ENCODE measurements at places on chromosomes 4 and X.

DNA sequence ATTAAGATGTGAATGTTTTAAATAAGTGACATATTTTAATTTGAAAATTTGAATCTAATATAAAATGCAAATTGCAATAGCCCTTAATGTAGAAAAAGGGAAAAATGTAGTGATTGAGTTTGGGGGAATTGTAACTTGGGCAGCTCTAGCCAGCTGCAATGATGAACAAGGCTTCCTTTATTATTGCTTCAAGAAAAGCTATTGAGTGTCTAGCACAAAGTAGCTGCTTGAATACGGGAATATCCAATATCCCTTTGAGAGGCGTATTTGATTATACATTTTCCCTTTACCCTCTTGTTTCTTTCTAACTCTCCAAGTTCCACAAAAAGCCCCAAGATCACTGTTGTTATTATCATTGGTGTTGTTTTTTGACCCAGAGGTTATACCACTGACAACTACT lies 21.8 kb downstream of the IL1RAPL1 start:
- no peak for DNase-seq

DNA sequence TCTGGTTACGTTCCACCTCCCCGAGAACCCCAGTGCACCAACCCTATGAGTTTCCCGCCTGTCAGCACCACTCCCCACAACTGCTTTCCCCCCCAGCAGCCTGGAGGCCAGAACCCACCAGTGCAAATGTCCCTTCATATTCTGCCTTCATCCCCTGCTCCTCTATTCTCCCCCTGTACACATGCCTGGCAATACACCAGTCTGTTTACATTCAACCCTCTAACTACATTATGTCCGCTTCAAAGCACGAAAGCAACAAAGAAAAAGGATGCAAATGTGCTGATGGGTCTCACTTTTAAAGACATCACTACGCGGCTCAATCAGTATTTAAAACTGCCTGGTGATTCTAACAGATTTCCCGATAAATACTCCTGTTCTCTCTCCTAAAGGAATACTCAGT lies 126.7 kb upstream of the SORBS2 start:
- DNase-seq, result no peak

GRCh38 chrX:136662104-136662503 lies 14.1 kb downstream of the CD40LG start:
- no peak for DNase-seq

GRCh38 chrX:2610246-2611170 lies 80.6 kb upstream of the CD99 start:
- no peak for DNase-seq

DNA sequence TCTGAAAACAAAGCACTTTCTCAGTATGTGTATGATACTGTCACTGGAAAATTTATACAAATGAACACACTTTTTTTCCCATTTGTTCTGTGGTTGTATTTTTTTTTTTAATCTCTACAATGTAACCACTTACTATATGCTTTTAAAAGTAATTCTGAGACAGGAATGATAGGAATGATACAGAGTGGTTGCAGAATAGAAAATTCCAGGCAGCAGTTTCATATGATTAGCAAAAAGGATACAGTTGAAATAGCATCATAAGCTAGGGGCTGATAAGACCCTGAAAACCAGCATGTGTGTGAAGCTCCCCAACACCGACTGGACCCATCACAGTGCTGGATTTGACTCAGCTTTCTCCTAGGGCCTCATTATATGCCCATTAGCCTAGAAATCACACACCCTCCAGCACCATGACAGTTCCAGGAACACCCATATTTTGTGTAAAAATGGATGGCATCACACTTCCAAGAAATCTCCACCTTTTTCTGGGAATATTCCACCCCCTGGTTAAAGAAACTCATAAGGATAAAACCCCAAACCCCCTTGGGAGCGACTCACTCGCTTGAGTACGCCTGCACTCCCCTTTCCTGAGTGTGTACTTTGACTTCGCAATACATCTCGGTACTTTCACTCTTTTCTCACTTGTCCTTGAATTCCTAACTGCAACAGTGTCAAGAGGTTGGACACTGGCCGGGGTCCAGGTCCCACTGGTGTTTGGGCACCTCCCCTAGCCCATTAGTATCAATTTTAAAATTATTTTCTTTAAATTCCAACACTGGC lies 77.4 kb upstream of the AGA start:
- no peak for DNase-seq

DNA sequence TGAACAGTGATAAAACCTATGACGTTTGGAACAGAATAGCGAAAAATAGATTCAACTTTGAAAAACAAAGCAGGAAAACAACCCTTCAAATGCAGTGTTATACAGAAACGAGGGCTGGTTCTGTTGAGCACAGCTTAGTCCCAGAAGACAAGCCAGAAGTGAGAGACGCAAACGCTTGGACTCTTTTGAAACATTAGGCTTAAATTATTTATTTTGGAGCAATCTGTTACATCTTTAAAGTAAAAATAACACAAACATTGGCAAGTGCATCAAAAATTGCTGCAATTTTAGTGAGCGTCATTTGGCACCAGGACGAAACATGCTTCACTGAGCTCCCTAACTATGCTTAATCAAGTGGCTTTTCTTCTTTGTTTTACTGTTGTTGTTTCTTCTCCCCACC lies 63.5 kb downstream of the ENPP6 start:
- no peak for DNase-seq

DNA sequence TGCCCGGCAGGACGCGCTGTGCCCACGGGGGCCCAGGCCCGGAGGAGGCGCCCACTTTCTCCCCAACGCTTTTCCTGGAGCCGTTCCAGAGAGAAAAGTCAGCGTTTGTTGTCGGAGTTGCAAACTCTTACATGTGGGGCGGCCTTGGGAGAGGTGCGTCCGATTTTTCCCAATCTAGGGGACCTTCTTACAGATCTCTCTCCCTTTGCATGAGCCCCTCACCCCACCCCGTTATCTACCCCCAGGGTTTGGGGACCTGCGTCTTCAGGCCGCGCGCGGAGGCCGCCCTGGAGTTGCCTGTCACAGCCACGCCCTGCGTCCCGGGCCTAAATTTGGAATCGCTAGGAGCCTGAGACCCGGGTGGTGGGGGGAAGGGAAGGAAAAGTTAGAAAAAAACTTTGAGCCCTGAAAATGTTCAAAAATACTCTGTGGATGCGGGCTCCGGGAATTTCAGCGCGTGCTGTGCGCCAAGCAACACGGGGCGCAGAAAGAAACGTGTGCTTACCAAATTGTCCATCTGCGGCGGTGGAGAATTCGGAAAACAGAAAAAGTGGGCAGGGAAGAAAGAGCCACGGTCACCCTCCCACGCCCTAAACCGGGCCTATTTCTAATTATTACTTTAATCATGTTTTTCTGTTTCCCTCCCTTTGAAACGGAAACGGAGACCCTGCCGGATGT lies 587 bp downstream of the CD99 start:
- no peak for DNase-seq

- DNase-seq, result no peak
Observed at GRCh38 chrX:41684940-41685339, 3.8 kb upstream of the GPR34 start.

DNA sequence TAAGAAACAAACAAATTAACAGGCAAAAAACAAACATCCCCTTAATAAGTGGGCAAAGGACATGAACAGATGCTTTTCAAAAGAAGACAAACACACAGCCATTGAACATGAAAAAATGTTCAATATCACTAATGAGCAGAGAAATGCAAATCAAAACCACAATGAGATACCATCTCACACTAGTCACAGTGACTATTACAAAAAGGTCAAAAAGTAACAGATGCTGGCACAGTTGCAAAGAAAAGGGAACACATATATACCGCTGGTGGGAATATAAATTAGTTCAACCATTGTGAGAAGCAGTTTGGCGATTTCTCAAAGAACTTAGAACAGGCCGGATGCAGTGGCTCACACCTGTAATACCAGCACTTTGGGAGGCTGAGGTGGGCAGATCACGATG lies 146.1 kb upstream of the NEIL3 start:
- DNase-seq, result no peak

DNA sequence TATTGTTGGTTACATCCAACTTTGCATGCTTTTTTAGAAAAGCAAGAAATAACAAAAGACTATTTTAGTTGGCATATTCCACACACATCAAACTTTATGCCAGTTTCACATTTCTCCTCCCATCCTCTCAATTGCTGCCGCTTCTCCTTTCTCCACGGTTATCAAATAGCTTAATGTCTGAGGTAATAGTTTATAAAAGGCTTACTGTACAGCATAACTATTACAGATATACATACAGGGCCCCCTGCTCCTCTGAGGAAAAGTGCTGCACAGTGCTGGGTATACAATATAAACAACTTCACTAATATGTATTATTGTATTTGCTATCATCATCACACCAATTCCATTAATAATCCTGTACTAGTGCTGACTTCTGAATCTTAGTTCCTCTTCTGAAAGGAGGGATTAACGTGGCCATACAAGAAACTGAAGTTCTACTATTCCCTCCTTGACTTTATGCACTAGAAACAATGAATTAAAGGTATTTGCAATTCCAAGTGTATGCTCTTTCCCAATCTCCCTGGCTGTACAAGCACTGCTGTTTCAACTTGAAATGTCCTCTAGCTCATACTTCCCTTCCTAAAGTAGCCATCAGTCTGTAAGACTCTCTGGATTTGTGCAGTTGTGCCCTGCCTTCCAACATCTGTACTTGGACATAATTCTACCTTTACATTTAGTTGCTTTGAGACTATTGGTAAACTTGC lies 2.5 kb downstream of the CCNI start:
- DNase-seq, result no peak

GRCh38 chr4:123020285-123020684 lies 97.9 kb upstream of the NUDT6 start:
- no peak for DNase-seq

DNA sequence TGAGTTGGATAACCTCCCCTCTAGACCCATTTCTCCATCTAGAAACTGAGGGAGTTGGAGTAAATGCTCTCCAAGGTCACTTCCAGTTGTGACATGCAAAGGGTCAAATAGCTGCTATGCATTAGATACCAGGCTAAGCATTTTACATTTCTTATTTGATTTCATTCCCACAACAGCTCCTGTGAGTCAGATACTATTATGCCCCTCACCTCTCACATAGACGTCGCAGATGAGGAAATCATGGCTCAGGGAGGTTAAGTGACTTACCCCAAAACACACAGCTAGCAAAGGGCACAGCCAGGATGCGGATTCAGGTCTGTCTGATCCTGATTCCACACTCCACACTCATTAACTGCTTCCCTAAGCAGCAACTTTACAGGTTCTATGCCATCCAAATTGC lies 57.7 kb downstream of the PRPS1 start:
- DNase-seq, result no peak

DNA sequence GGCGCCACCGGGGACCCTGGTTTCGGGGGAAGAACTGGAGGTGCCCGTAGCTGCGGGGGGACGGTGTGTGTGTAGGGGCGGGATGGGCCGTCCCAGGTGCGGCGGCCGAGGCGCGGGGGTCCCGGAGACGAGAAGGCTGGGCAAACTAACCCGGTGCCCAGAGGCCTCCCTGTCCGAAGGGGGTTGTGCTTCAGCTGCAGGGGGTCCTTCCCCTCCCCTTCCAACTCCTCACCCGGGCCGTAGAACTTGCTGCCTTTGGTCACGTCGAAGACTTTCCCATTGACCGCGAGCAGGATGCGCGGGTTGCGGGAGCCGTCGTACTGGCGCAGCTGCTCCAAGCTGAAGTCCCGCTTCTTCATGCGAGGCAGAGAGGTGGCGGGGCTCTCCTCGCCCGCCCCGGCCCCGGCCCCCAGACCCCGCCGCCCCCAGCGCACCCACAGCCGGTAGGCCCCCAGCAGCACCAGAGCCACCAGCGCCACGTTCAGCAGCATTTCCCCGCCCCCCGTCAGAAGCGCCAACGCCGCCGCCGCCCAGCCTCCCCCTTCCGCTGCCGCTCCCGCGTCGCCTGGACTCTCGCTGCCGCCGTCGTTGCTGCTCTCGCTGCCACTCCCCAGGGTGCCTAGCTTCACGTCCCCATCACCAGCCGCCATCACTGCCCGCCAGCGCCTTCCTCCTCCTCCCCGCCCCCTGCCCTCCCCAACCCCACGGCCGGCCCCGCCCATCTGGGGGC lies at the start of gene PGRMC2:
PGRMC2 (minus strand) TSS at position 673 of the 730 bp plus-strand sequence; CDS start at position 650, 23 bp downstream.
- no peak for DNase-seq

- DNase-seq, result no peak
Observed at GRCh38 chrX:44828008-44828605, 15.7 kb upstream of the DUSP21 start.

- no peak for DNase-seq
Observed at GRCh38 chrX:130539721-130540321, 138.0 kb downstream of the RBMX2 start.

- DNase-seq, result no peak
Observed at GRCh38 chr4:113881256-113881655, 98.2 kb downstream of the ARSJ start.

GRCh38 chr4:145180298-145181090 lies at the start of gene OTUD4:
OTUD4 (minus strand) TSS chr4:145180589; CDS start chr4:145179973, 616 bp downstream.
- peak; percentile 92 for DNase-seq

- no peak for DNase-seq
Observed at GRCh38 chr4:130028552-130028951, 932.6 kb downstream of the C4orf33 start.

DNA sequence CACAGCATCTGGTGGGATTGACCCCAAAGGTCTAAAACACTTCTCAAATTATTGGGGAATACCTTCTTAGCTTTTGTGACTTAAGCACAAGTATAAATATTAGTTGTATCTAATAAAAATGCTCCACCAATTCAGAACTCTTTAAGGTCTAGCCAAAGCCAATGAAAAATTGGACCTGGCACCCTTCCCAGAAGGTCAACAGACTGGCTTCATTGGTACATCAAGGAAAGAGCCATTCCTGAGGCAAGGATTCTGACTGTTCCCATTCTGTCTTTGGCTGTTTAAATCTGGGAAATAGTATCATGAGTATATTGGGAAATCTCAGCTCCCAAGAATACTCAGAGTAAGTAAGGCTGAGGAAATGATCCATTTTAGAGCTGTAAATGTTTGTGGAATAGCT lies 153.0 kb upstream of the TRPC5 start:
- no peak for DNase-seq

DNA sequence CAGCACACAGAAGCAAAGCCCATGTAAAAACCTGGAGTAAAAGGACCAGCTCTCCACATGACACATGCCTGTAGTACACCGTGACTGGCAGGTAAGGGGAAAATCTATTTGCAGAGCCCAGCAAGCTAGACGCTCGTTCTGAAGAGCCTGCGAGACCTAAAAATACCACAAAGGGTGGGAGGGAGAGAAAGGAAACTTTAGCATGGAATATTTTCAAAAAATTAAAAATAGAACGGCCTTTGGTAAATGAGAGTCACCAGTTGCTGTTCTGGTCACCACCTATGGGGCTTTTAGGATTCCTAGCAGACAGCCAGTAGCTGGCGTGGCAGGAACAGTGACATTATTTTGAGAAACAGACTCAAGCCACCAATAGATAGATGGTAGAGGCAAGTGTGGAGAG lies 115.5 kb downstream of the MID1IP1 start:
- DNase-seq, result no peak

- no peak for DNase-seq
Observed at GRCh38 chr4:7860600-7861163, 79.0 kb downstream of the AFAP1 start.

- no peak for DNase-seq
Observed at GRCh38 chr4:57550198-57550597, 440.0 kb upstream of the IGFBP7 start.

DNA sequence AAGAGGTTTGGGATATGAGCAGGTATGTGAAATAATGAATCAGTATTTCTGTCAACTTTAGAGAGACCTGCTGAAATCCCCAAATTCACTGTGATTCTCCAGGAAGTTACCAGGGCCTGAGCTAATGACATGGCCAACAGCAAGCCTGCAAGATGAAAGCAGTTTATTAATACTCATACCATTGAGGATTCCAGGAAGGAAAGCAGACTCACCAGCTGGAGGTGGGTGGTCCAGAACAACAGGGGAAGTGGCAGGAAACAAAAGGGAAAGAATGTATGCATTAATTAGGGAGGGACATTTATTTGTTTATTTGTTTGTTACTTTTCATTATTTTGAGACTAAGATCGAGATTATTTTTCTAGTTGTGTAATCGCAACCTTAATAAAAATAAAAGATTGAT lies 196.6 kb upstream of the AGA start:
- no peak for DNase-seq

All from activated T-helper 9 cell treated with anti-CD3 and anti-CD28 coated beads, Interleukin-2, amount 50 U/mL, for 16 hours (primary cell).